ENCODE measurements at places on chromosomes 5 and 9.

DNA sequence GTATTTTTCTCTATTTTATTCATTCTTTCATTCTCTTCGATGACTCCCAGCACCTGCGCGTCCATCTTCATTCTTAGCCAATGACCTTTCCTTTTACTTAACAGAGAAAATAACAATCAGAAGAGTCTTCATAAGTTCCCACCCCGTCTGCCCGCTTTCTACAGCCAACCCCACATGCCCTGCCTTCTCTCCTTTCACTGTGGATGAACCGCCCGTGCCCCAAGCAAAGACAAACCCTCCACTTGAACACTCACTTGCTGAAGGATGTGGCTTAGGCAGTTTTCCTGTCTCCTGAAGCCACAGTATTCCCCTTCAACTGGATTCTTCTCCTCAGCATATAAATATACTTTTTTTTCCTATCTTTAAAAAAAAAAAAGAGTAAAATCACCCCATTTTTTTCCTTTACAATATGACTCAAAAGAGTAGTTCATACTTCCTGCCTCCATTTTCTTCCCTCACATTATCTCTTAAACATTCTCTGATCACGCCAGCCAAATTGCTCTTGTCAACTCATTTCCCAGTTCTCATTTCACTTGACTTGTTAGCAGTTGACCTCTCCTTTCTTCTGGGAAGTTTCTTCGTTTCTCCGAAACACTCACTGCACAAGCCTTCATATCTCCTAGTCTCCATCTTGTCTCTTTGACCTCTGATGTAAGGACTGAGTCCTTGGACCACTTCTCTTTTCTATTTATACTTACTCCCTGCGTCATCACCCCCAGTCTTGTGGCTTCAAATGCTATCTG, 11.1 kb downstream of the NIPSNAP3B start:
- DNase-seq = no peak

- no peak for DNase-seq
Observed at GRCh38 chr9:84314306-84314705, 26.3 kb downstream of the SLC28A3 start.

DNA sequence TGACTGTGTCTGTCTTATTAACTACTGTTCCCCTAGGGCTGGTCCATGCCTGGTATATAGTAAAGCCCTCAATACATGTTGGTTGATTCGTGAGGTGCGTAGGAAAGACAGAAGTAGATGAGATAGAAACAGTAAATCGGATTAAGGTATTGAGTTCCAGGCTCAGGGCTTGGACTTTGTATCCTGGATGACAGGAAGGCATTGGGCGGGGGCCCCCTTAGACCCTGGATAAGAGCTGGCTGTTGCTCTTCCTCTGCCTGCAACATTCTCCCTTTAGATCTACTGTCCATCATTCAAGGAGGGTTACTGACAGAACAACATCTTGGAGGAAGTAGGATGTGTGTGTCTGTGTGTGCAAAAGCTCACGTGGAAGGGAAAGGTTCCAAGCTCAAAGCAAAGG, 31.2 kb upstream of the CTNNA1 start:
- DNase-seq = no peak

DNA sequence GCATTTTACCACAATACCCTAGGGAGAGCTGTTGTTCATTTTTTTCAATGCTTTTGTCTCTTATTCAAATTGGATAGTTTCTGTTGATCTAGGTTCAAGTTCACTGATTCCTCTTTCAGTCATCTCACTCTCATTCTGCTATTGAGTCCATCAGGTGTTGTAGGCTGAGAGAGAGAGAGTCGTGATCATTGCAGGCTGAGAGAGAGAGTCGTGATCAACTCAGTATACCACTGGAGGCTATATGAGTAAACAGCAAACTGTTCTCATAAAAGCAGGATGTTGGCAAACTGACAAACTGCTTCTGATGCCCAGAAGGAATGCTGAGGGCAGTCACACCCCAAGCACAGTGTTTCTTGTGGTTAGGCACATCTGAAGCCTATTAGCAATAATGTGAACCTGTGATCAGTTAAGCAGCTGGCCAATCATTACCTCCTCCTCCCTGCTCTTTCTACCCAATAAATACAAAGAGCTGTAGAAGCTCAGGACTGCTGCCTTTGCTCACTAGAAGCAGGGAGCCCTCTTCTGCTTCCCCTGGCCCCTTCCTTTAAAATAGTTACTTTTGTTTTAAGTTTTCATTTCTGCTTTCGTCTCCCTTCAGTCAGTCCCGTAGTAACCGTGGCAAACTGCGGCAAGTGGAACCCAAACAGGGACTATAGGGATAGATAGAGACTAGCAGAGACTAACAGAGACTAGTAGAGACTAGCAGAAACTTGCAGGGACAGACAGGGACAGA, 476.1 kb upstream of the ACO1 start:
- DNase-seq = no peak

DNA sequence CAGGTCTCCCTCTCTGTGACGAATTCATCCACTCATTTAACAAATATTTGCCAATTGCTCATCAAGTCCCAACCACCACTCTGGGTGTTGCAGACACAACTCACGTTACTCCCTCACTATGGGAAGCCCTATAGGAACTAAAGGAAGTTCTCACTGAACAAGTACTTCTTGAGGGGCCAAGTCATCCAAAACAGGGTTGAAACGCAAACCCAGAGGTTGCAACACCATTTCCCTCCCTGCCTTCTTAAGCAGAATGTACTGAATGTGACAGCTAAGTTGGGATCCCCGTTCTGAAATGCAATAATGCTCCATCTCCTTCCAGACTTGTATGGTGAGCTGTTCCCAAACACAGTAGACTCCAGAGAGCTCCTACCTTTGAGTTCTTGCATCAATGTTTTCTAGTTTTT, 34.3 kb downstream of the EPB41L4B start:
- DNase-seq = no peak

DNA sequence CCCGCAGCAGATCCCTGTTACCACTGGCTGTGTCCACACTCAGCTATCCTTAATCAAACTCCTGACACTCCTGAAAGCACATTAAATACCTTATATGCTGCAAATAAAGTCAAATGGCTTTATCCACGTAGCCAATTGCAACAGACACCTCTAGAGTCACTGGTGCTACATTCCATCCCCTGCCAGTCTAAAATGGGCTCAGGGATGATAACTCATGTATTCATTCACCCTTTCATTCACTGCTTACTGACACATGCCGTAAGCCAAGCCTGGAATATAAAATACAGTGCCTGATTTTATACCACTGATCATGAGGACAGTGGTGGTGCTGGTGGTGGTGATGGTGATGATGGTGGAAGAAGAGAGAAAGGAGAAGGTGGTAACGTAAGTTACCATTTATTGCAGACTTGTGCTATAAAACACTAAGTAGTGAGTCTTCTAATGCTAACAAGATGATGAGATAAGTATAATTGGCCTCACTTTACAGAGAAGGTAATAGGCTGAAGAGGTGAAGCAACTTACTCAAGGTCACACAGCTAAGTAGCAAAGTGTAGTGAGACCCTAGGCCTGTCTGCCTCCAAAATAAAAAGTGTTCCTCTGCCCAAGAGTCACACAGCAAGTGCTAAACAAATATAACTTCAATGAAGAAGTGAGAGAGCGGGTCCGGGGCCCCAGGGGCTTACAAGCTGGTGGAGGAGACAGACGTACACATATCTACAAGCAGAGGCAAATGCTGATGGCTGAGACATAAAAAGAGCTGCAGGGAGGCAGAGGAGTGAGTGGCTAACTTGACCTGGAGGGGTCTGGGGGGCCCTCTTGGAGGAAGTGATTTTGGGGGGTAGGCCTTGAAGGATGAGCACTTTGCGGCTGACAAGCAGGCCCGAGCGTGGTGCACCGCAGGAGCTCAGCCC, 1.2 kb downstream of the TTLL11 start:
- DNase-seq = no peak

DNA sequence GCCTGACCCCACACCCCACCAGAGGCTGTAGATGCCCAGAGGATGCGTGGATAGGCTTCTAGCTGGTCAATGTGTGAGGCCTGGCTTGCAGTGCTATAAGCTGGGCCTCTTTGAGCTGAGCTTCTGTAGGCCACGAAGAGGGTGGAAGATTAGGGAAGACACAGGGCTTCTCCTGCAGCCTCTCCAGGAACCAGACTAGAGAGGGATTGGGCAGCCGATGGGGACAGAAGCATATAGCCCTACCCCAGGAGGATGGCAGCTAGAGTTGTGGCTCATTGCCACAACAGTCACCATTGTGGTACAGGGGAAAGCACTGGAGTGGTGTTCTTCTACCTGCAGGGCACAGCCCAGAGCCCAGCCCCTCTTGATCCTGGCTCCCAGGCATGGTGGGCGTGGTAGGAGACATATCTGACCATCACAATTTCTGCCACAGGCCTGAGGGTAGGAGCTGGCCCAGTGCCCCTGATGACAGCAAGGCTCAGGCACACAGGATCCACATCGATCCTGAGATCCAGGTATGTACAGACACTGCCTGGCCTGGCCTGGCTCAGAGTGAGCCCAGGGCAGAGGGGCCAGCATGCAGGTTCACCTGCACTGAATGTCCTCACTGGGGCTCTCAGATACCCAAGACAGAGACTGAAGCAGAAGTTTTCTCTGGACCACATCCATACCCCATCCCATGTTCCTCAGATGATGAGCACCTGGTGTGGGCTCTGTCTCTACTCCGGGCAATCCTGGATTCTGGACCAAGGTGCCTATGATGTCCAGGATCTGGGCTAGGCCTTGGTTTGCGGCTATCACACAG, 8.7 kb downstream of the PDLIM4 start:
- DNase-seq = no peak

DNA sequence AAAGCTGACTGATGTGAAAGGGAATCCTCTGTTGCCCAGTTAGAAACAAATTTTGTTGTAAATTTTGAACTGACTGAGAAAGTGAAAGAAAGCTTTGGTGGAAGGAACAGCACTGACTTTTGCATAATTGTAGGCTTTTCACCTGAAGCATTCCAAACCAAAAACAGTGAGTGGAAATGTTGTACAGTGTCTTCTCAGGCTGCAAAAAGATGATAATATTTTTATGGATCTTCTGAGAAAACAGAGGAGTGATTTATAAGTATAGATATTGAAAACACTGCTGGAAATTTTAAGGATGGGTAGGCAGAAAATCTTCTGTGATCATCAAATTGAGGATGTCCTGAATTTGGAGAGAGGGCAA, 40.0 kb downstream of the LURAP1L start:
- DNase-seq = no peak

- no peak for DNase-seq
Observed at GRCh38 chr5:172380301-172380986, 73.9 kb downstream of the SH3PXD2B start.

GRCh38 chr9:21402386-21403251, 6.3 kb upstream of the IFNA8 start:
- DNase-seq = no peak

- no peak for DNase-seq
Observed at GRCh38 chr5:124697933-124698591, 48.4 kb downstream of the ZNF608 start.

- DNase-seq = no peak
Observed at GRCh38 chr9:35313916-35314315, 152.1 kb downstream of the UNC13B start.

GRCh38 chr9:133130685-133131244, 9.7 kb upstream of the RALGDS start:
- DNase-seq = no peak

DNA sequence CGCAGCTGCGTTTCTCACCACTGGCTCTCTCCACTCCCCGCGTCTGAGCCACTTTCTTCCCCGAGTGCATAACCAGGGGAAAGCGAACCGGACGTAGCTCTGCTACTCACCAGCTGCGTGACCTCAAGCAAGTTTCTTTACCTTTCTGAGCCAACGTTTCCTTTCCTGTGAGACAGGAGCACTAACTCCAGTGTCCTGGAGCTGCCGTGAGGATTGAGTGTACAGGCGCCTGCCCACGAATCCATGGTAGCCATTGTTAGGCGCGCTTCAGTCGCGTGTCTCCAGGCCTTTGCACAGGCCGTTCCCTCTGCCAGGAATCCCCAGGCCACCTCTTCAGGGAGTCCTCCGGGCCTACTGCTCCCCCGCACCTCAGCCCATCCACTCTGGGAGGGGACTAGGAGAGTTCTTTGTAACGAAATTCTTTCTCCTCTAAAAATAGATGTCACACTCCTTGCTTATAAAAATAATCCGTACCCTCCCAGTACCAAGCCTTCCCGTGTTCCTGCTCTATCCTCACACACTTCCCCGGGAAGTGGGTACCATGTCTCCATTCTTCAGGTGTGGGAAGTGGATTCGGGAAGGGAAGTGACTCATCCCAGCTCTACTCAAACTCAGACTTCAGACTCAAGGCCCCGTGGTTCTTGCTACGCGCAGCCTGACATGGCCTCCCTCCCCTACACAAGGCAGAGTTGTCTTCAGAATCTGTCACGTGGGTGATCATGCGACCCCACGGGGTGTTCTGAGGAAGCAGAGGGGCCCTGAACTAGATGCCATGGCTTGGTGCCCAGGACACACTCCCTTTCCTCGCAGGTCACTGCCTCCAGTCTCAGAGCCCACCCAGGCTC, 16.1 kb upstream of the CRB2 start:
- DNase-seq = peak; percentile 65

- DNase-seq = no peak
Observed at GRCh38 chr5:10304932-10305331, 2.8 kb downstream of the CMBL start.

- no peak for DNase-seq
Observed at GRCh38 chr5:39505791-39506190, 81.0 kb upstream of the DAB2 start.

DNA sequence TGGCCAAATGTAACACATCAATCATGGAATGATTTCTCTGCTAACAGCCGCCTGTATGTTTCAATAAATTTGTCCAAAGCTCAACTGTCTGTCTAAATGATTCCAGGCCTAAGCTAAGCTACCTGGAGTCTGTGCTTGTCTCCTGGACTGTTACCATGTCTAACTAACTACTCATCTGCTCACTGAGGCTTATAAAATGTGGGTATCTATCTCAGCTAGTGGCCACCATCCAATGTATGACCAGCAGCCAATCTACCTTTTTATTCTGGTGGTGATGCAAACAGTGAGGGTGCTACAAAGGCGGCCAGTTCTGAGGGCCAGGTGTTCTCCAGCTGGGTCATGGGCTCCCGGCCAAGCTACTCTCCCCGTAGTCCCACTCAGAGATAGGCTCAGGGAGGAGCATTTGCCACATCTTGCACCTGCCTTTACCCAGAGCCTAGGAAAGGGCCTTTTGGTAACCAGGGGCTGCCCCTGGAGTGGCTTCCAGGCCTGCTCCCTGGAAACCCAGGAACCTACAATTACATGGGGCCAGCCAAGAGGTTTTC, 59.1 kb downstream of the PFDN1 start:
- DNase-seq = no peak

GRCh38 chr9:35103660-35104191, 795 bp upstream of the STOML2 start:
- DNase-seq = no peak

- DNase-seq = no peak
Observed at GRCh38 chr5:5062525-5063302, 77.4 kb upstream of the ADAMTS16 start.

GRCh38 chr9:77903666-77904285, 127.8 kb downstream of the GNAQ start:
- no peak for DNase-seq

DNA sequence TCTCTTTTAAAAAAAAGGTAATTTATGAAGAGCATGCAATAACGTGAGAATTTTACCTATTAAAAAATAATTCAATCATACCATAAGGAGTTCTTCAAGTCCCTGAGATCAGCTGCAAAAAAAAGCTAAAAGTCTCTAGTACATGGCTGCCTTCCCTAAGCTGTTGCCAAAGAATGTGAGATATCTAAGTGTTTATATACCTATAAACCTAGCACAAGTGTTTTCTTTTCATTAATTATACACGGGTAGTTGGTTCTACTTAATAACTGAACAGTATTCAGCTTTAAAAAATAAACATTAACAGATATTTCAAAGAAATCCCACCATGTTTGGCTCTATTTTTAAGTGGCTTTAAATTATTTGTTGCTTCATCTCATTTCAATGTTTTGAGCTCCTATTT, 25.9 kb downstream of the FNBP1 start:
- DNase-seq = no peak
